ENCODE measurements at places on chromosomes 11 and 22.

- no peak for DNase-seq
Observed at GRCh38 chr11:117453886-117454563, 126.4 kb downstream of the CEP164 start.

- no peak for DNase-seq
Observed at GRCh38 chr11:19639603-19640105, 73.0 kb upstream of the NAV2 start.

GRCh38 chr11:121460941-121461514, 8.3 kb upstream of the SORL1-AS1 start:
- DNase-seq = no peak

DNA sequence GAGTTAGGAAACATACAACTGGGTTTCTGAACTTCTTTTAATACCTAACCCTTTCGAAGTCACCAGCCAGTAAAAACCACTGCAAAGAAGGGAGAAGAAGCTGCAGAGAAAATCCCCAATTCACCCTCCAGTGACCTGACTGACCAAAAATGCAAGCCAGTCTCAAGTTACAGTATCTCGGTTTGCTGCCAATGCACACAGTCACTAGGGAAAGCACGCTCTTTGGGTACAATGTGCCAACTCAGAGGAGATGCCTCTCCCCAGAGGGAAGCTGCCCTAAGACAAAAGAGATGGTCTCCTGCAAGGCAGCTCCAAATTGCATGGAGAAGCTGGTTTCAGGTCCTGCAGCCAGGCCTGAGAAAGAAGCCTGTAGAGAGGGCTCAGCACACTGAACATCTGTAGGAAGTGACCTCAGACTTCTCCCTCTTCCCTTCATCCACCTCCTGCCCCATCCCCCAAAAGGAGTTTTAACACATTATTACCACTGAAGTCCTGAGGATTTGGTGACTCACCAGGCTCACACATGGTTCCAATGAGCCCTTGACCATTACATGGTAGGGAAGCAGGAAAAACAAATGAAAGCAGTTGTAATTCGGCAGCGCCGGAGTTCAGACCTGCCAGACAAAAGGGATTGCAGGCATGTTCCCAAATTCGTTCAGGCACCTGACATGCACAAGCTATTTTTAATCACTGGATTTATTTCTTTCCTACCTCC, 90.1 kb downstream of the ETS1 start:
- peak; percentile 86 for DNase-seq

- no peak for DNase-seq
Observed at GRCh38 chr11:15163136-15163535, 48.4 kb downstream of the INSC start.

- no peak for DNase-seq
Observed at GRCh38 chr11:130528298-130529261, 80.1 kb downstream of the ADAMTS15 start.

DNA sequence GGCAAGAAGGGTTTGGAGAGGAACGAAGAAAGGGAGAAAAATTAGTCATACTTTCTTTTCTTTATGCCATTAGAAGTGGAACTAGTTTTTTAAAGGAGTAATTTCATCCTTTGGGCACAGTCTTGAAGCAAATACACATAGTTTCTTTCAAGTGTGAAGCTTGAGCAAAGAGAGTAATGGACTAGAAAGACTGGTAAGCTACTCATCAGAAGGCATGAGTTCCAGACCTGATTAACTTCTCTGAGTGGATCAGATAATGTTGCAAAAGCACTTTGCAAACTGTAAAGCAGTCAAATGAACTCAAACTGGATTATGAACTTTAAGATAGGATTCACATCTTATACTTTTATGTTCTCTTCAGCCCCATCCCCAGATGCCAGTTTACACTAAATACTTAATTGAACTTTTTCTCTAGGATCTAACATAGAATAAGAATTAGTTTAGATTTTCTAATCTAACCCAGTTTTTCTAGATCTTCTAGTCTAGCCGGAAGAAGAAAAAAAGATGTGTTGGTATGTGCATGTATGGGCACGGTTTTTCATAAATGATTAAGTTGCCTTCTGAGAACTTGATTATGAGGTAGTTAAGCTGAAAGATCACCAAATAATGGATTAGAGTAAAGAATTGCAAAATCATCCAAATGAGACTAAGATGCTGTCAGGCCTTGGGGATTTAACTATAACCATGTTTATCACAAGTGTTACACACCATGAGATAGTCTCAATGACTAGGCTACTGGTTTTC, 2.5 kb downstream of the DDIAS start:
- no peak for DNase-seq

GRCh38 chr11:76218449-76219178, 12.3 kb upstream of the WNT11 start:
- no peak for DNase-seq

GRCh38 chr11:2703363-2704141, 3.8 kb upstream of the KCNQ1OT1 start:
- DNase-seq = no peak

DNA sequence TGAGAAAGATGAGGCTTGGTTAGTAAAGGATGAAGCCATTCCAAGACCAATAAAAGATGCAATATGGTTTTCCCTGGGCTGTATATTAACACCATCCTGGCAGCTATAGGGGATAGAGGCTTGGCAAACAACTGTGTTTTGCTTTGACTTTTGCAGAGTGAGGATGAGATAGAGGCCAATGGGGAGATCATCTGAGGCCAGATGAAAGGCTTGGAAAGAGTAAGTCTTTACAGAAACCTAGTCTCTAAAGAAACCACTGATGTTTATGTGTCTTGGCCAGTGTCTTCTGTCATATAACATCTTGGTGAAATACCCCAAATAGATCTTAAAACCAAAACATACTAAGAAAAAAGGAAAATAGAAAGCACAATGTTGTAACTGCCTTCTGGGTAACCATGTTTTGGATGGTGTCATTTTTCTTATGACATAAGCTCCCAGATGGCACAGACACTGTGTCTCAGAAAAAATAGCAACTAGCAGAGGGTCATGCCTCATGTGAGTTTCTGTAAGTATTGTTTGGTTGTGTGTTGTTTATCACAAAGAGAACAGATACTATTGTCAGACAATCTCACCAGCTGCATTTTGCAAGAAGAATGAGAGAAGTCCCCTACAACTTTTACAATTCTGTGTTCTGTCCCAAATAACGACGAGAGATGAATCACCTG, 305.4 kb downstream of the ST3GAL4 start:
- no peak for DNase-seq

- no peak for DNase-seq
Observed at GRCh38 chr11:84232511-84232910, 946.3 kb upstream of the CCDC90B start.

DNA sequence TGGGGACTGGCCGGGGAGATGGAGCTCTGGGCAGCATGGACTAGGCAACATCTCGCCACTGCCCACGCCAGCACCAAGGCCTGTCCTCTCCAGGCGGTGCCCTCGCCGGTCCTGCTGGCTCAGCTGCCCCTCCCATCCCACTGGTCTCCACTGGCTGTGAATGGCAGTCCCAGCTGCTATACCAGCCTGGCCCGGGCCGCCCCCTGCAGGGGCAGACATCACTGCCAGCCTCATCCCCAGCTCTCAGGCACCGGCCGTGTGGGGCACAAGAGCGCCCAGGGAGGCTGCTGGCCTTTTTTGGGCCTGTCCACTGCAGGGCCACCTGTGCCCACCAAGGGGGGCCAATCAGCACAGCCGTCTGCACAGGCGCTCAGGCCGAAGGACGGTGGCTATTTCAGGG, 30.1 kb upstream of the H19 start:
- DNase-seq = no peak

DNA sequence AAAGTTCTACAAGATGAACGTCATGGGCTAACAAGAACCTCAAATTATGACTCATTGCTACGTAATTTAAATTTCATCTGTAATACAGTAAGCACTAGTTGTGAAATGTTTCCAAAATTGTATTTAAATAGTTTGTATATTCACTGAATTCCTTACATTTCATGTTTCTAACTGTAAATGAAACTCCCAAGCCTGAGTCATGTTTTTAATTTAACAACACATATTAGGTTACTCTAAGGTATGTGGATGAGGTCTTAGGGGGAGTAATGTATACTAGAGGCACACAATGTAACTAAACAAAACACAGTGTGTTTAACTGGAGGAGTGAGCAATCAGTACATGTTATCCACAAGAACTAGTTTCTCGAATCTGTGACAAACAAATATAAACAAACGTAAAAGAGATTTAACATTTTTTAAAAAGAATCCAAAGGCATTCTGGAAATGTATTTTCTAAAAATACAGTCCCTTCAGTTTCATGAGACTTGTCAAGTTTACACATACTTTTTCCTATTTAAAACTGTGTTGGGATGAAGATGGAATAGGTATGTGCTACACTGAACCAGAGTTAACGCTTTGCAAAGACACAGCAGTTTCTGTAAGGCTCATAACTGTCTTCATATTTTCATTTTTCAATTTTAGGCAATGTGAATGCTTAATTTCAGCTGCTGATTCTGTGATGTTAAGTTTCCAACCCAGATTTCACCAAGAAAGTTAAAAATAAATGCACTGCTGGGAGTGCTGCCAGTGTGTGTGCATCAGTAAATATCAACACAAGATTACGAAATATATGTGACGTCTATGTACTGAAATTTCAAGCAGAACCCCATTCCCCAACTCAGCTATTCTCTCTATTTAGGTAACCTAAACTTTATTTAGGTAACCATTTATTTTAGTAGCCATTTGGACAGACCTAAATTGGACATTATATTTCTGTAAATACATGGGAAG, 52.6 kb downstream of the PITPNB start:
- DNase-seq = no peak

- DNase-seq = no peak
Observed at GRCh38 chr11:37343290-37343689, 745.3 kb upstream of the RAG2 start.

DNA sequence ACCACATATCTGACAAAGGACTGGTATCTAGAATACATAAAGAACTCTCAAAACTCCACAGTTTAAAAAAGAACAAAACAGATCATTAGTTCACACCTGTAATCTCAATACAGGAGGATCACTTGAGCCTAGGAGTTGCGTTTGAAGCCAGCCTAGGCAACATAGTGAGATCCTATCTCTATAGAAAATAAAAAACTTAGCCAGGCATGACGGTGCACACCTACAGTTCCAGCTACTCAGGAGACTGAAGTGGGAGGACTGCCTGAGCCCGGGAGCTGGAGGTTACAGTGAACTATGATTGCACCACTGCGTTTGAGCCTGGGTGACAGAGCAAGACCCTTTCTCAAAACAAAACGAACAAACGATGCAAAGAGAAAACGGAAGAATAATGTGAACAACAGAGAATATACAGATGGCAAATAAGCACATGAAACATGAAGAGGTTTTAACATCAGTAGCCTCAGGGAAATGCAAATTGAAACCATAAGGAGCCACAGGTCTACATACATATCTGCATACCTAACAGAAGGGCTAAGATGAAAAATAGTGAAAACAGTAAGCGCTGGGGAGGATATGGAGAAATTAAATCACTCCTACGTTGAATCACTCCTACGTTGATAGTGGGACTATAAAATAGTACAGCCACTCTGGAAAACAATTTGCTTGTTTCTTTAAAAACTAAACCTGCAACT, 70.7 kb downstream of the DGCR2 start:
- no peak for DNase-seq

- DNase-seq = no peak
Observed at GRCh38 chr11:117459979-117460300, 132.3 kb downstream of the CEP164 start.

DNA sequence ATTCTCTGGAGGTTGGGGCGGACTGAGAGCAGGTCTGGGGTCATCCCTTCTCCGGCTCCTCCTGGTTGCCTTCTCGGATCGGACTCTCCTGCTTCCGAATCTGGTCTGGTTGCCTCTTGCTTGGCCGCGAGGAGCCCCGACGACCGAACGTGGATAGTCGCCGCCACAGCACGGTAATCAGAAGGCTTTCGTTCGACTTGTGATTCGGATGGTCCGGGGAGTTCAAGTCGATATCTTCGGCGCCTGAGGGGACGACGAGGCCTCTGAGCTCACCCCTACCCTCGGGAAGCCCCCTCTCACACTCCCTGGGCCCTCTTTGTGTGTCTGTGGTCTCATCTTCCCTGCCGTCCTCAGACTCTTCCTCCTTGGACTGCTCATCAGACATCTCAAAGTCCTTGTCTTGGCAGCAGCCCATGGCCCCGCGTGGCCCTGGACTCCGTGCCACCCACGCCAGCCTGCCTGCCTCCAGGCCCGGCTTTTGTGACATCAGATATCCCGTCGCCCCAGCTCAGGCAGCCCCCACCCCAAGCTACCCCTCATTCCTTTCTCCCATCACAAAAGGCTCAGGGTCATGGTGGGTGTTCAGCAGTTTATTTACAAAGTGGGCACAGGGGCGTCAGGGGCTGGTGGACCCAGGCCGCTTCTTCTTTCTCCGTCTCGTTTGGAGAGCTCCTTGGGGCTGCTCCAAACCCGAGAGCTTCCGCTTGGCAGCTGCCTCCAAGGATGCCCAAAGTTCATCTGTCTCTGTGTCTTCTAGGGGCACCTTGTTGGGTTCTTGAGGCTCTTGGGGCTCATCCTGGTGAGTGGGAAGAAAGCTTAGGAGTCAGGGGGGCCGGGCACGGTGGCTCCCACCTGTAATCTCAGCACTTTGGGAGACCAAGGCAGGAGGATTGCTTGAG, at the start of gene TEX54:
Gene TEX54 (minus strand): TSS at position 506 of the 899 bp plus-strand sequence.
- no peak for DNase-seq

DNA sequence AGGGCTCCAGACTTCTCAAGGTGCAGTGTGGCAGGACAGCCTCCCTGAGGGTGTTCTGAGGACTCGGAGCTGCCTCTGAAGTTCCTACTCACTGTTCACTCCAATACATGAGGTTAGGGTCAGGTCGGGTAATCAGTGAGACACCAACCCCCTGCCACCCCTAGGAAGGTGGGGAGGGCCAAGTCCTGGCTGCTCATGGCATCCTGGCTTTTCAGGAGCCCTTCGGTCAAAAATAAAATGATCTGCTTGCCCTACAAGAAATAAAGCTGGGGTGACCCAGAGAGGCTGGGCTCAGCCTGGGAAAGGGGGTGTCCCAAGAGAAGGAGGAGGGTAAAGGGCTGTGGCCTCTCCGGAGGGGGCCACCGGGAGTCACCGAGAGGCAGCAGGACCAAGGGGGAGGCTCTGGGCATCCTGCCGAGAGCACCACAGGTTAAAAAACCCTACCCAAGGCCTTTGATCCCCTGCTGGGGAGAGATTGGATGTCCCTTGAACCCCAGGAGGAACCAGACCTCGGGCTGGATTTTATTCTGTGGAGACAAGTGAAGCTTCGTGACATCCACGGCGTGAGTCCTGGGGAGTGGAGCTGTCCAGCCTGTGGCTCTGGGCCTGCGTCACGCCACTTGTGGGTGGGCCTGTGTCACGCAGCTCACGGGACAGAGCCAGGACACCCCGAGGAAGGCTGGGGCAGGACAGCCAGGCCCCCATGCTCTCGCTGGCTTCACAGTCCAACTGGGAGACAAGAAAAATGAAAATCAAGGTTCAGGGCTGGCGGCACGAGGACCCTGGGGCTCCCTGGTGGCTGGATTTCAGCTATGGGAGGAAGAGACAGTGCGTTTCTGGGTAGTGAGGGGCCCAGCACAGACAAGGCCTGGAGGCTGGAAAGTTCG, 102.2 kb upstream of the FGF3 start:
- DNase-seq = no peak

- no peak for DNase-seq
Observed at GRCh38 chr11:77396305-77396704, 77.6 kb downstream of the PAK1 start.

Data from SW 1271 (cell line).